NCI-H1436 (cell line): ENCODE measurements at places on chromosomes 3 and 15.

GRCh38 chr3:128537091-128537703 is 44.2 kb upstream of the GATA2 start:
- no peak for DNase-seq

DNA sequence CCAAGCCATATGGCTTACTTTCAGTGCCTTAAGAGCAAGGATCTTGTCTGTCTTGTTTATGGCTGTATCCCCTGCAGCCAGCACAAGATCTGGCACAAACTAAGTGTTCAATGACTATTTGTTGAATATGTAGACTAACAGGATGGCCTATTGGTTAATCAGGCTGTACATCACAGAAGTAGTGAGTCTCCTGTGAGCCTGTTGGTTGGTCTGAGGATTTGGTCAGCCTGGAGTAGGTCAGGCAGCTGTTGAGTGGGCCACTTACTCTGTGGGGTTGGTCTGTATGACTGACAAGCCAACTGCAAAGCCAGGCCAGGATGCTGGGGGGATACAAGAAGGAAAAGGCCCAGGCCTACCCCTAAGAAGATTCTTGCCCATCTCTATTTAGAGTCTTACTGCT is 33.4 kb upstream of the CILP start:
- DNase-seq = no peak

DNA sequence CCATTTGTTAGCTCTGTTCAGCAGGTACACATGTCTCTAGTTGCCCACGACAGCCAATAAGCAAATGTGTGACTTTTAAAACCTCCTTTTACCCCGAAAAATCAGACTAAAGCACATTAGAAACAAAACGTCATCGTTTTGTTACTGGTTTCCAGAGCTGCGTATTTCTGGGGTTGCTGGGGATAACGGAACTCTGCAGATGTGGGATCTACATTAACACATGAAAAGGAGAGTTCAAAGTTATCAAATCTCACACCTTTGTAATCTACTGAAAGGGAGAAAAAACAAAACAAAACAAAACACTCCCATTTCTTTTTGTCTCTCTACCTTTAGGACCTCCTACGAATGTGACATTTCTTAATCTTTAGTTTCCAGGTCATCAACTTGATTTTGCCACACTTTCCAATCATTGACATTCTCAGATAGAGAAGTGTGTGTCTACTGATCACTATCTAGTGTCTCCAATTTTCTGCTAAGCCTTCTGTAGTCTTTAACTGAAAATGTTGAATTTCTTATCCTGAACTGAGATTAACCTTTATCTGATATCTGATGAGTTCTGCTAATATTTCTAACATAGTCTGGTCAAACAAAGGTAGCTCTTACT is 93.0 kb upstream of the TSPAN3 start:
- no peak for DNase-seq

GRCh38 chr3:117818592-117818991 is 1109.0 kb downstream of the TUSC7 start:
- DNase-seq = no peak

DNA sequence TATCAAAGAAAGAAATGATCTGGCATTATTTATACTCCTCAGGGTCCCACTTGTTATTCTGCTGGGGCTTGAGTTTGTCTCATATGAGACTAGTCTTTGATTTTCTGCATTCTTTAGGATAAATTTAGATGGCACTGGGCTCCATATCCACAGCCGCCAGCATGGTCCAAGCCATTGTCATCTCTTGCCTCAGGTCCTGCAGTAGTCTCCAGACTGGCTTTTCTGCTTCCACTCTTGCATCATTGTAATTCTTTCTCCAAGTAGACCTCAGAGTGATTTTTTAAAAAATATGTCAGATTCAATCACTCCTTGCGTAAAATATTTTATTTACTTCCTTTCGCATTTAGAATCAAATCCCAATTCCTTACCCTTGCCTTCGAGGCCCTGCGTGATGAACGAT is 50.4 kb upstream of the ST3GAL6 start:
- DNase-seq = no peak

GRCh38 chr15:34650177-34650576 is 66.7 kb upstream of the GOLGA8B start:
- DNase-seq = no peak

DNA sequence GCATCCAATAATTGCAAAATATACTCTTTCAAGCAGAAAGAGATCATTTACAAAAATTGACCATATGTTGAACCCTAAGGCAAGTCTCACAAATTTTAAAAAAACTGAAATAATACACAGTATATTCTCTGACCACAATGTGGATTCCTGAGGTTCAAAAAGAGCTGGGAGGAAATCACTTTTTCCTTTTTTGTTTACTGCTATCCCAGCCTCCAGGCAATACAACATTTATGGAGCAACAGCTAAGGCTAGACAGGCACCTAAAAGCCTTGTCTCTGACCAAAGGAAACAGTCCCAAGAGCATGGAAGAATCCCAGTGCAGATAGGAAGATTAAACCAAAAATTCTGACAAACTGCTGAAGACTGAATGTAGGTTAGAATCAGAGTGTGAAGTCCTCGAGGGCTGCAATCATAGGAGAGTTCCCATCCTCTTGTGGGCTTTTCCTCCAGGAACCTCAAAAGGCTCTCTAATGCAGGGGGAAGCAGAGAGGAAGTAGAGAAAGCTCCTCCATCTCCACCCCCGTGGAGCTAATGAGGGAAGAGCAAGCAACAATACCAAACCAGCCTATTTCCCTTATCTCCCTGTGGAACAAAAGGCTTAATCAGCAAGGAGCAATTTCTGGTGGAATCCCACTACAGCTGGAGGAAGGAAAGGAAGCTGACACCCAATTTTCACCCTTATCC is 57.0 kb downstream of the TMCC1 start:
- no peak for DNase-seq

DNA sequence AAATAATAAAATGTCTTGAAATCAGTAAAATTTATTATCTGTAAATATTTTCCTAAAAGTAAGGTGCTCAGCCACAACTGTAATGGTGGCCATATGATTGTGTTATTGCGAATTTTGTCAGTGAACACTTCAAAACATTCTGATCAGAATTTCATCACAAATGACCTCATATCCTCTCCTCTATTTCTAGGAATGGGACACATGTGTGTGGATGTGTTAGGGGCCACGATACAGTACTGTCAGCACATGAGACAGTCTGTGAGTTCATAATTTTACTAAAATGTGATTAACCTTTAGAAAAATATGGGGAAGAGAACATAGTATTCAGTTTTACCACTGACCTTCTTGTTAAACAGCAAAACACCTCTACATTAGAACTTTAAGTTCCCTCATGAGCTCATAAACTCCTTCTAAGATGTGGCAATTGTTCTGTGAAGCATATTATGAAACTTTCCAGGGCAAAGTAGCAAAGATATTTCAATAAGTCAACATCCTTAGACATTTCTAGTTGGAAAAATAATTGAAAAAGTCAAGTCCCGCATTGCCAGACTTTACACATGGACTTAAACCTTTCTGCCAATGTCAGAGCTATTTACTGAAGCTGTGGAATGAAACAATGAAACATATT is 158.2 kb upstream of the ABI3BP start:
- DNase-seq = no peak

DNA sequence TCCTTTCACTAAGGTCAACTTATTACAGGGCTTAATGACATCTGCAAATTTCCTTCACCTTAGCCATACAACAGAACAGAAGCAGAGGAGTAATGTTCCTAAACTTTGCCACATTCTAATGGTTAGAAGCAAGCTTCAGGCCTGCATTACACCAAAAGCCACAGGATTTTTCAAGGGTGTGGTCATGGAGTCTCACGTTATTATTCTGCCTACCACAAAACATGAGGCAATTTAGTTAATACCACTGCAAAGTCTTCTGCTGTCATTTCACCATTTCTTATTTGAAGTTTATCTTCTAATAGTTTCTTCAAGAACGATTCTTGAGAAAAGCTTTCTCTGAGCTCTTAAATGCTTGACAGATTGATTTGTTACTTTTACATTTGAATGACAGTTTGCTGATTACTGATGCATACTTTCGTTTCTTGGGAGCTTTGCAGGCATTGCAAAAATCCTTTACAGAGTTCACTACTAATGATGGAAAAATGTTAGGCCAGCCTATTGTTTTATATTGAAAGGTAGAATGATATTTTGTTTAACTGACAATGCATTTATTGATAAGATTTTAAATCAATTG is 1257.1 kb downstream of the NSUN3 start:
- DNase-seq = no peak

DNA sequence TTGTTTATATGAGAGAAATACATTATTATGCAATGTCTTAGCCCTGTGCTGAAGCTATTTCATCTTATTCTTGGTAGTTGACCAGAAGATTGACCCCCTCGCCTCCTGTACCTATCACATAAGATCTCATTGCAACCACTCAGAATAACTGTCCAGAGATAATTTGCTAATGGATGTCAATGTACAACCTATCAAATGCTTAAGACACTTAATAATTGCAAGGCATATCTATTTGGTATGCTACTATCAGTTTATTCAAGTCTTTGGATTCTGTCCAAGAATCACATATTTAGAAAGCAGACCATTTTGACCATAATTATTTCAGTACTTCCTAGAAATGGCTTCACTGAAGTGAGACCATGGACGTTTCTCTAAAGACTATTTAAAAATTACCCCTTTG is 241.6 kb downstream of the GAP43 start:
- DNase-seq = no peak

DNA sequence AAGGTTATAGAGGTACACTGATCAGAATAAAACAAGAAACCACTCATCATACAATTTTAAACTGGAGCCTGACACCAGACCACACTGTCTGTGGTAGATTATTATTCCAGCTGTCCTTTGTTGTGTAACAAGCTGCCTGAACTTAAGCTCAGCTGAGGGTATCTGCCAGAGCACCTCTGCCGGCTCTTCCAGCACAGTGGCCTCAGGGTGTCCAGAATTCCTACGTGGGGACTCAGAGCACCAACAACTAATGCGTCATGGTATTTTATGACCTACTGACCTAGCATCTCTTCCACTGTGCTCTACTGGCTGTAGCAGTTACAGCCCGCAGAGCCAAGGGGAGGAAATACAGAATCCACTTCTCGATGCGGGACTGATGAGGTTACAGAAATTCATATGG is 15.6 kb upstream of the RAF1 start:
- DNase-seq = no peak

- no peak for DNase-seq
These were observed 248.6 kb downstream of the OPA1 start for GRCh38 chr3:193841581-193841980.

GRCh38 chr3:165181556-165181955 is 14.6 kb downstream of the SLITRK3 start:
- no peak for DNase-seq

DNA sequence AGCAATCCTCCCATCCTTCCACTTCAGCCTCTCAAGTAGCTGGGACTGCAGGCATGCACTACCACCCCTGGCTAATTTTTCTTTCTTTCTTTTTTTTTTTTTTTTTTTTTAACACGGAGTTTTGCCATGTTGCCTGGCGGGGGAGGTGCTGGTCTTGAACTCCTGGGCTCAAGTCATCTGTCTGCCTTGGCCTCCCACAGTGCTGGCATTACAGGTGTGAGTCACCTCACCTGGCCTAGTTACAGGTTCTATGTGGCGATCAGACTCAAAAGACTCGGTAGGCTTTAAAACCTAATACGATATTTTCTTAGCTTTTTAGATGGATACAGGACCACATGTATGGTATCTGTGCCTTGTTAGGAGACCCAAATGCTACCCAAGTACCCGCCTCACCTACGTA is 14.0 kb upstream of the SLC25A26 start:
- no peak for DNase-seq

GRCh38 chr15:81724536-81724935 is 321.3 kb downstream of the MEX3B start:
- no peak for DNase-seq
